ENCODE measurements at places on chromosomes 1 and 21. TPM values are rescaled to one million over a fixed set of nuclear protein-coding genes. Genes with fewer than 3 reads are reported as not detected.
A peak's percentile ranks its signal among the peaks of the same experiment; 100 is the strongest.

- no peak for DNase-seq
- H3K27ac ChIP-seq, result no peak overlapping the region
- no peaks in the 10 kb centered on the region for H3K4me1 ChIP-seq
- H3K36me3 ChIP-seq, result no peaks in the 10 kb centered on the region
- no peak overlapping the region for H3K4me3 ChIP-seq
- peaks cover 32% of the 10 kb centered on the region for H3K27me3 ChIP-seq
Observed at GRCh38 chr1:162397039-162397448, 14.9 kb downstream of the SH2D1B start.

GRCh38 chr1:15501208-15502032 is 22.6 kb downstream of the CASP9 start:
- no peak overlapping the region for H3K4me3 ChIP-seq
- H3K27ac ChIP-seq, result no peak overlapping the region
- no peaks in the 10 kb centered on the region for H3K27me3 ChIP-seq
- no peaks in the 10 kb centered on the region for H3K4me1 ChIP-seq
- H3K36me3 ChIP-seq, result peaks cover 12% of the 10 kb centered on the region

- peak overlapping the region; percentile 35 for H3K27ac ChIP-seq
- no peak overlapping the region for H3K4me3 ChIP-seq
- peaks cover 2% of the 10 kb centered on the region for H3K36me3 ChIP-seq
- no peak for DNase-seq
- no peaks in the 10 kb centered on the region for H3K27me3 ChIP-seq
- H3K4me1 ChIP-seq, result peaks cover 49% of the 10 kb centered on the region
Observed at GRCh38 chr1:214472364-214472763, 79.0 kb downstream of the PTPN14 start.

- no peaks in the 10 kb centered on the region for H3K27me3 ChIP-seq
- no peak for DNase-seq
- peaks cover 15% of the 10 kb centered on the region for H3K4me1 ChIP-seq
- H3K27ac ChIP-seq, result no peak overlapping the region
Observed at GRCh38 chr1:172470149-172470548, 26.3 kb upstream of the PIGC start.

GRCh38 chr1:206036663-206037455 is 13.2 kb upstream of the CTSE start:
- no peaks in the 10 kb centered on the region for H3K36me3 ChIP-seq
- H3K27me3 ChIP-seq, result peaks cover 54% of the 10 kb centered on the region
- H3K27ac ChIP-seq, result no peak overlapping the region
- no peak overlapping the region for H3K4me3 ChIP-seq
- no peak for DNase-seq
- peaks cover 4% of the 10 kb centered on the region for H3K4me1 ChIP-seq

DNA sequence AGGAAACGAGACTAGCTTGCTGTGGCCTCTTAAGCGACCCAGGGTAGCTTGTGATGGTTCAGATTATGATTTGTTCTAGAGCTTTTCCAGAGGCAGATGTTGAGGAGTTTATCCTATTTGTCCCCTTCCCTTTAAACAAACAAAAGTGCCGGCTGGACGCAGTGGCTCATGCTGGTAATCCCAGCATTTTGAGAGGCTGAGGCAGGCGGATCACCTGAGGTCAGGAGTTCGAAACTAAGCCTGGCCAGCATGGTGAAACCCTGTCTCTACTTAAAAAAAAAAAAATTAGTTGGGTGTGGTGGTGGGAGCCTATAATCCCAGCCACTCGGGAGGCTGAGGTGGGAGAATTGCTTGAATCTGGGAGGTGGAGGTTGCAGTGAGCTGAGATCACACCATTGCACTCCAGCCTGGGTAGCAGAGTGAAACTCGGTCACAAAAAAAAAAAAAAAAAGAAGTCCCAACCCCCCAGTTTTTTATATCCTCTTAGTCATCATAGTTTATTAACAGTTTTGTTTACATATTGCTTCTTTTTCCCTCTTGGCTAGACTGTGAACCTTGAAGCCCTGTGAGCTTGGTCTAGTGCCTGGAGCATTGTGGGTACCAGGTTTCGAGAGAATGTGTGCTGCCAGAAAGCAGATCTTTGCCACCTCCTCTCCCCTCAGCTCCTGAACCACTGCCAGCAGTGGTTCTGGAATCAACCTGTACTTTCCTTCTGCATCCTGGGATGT is 29.8 kb downstream of the MAPKAPK2 start:
- H3K27me3 ChIP-seq, result no peaks in the 10 kb centered on the region
- H3K27ac ChIP-seq, result no peak overlapping the region
- no peak for DNase-seq

GRCh38 chr1:187374082-187374481 is 545.3 kb downstream of the PLA2G4A start:
- H3K27ac ChIP-seq, result no peak overlapping the region
- no peak overlapping the region for H3K4me3 ChIP-seq
- DNase-seq, result no peak
- H3K4me1 ChIP-seq, result peaks cover 15% of the 10 kb centered on the region

GRCh38 chr21:29416268-29416667 is 117.5 kb downstream of the BACH1 start:
- no peak overlapping the region for H3K27ac ChIP-seq
- no peaks in the 10 kb centered on the region for H3K4me1 ChIP-seq
- DNase-seq, result no peak
- H3K36me3 ChIP-seq, result no peaks in the 10 kb centered on the region
- H3K27me3 ChIP-seq, result no peaks in the 10 kb centered on the region

- H3K4me1 ChIP-seq, result no peaks in the 10 kb centered on the region
- H3K27ac ChIP-seq, result no peak overlapping the region
- no peaks in the 10 kb centered on the region for H3K27me3 ChIP-seq
- H3K36me3 ChIP-seq, result peaks cover 26% of the 10 kb centered on the region
- no peak overlapping the region for H3K4me3 ChIP-seq
- no peak for DNase-seq
Observed at GRCh38 chr1:155801149-155801548, 55.9 kb downstream of the GON4L start.

DNA sequence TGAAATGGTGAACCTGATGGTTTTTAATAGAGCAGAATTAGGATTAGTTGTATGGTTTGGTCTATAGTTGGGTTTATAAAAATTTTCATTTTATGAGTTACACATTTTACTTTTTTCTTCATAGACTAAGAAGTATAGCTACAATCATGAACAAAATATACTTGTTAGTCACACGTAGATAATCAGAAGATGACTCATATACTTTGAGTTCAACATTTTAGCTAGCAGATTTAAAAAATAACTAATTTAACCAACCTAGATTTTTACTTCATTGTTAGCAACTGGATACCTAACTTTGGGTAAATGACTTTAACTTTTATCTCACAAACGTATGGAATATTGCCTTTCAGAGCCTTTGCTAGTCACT is 27.9 kb downstream of the MORC3 start:
- H3K27ac ChIP-seq, result no peak overlapping the region
- DNase-seq, result no peak
- H3K27me3 ChIP-seq, result no peaks in the 10 kb centered on the region
- H3K4me3 ChIP-seq, result no peak overlapping the region
- H3K36me3 ChIP-seq, result peaks cover 26% of the 10 kb centered on the region
- no peaks in the 10 kb centered on the region for H3K4me1 ChIP-seq

- no peak overlapping the region for H3K4me3 ChIP-seq
- H3K4me1 ChIP-seq, result no peaks in the 10 kb centered on the region
- H3K27me3 ChIP-seq, result no peaks in the 10 kb centered on the region
- H3K27ac ChIP-seq, result no peak overlapping the region
Observed at GRCh38 chr1:92923664-92924063, 37.6 kb downstream of the DIPK1A start.

DNA sequence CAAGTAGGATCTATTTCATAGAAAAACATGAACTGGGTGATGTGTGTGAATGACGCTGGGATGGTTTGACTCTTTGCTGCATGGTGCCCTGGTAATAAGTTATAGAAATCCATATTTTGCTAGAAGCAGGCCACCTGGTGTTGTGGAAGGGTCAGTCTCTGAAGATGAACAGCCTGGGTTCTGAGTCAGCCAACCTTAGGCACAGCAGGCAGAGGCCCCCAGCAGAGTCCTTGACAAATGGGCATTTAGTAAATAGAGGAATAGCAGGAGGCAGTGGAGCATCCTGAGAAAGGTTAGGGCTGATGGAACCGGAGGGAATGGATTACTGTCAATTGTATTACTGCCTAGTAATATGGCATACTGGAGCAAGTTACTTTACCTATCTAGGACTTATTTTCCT is 20.9 kb downstream of the FGGY start:
- H3K27ac ChIP-seq, result no peak overlapping the region
- no peak for DNase-seq
- peaks cover 27% of the 10 kb centered on the region for H3K4me1 ChIP-seq
- no peaks in the 10 kb centered on the region for H3K27me3 ChIP-seq
- no peaks in the 10 kb centered on the region for H3K36me3 ChIP-seq
- H3K4me3 ChIP-seq, result no peak overlapping the region

- no peak overlapping the region for H3K4me3 ChIP-seq
- H3K4me1 ChIP-seq, result peaks cover 3% of the 10 kb centered on the region
- peak; percentile 58 for DNase-seq
- H3K36me3 ChIP-seq, result no peaks in the 10 kb centered on the region
- H3K27ac ChIP-seq, result no peak overlapping the region
Observed at GRCh38 chr1:115112496-115113375, 23.4 kb upstream of the TSPAN2 start.

DNA sequence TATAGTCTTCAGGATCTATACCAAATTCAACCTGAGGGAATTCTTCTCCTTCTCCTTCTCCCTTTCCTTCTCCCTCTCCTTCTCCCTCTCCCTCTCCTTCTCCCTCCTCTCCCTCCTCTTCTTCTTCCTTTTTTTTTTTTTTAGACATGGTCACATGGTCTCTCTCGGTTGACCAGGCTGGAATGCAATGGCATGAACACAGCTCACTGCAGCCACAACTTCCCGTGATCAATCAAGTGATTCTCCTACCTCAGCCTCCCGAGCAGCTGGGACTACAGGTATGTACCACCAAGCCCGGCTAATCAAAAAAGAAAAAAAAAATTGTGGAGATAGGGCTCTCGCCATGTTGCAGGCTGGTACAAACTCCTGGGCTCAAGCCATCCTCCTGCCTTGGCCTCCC is 51.5 kb downstream of the DNAI4 start:
- no peaks in the 10 kb centered on the region for H3K27me3 ChIP-seq
- H3K36me3 ChIP-seq, result no peaks in the 10 kb centered on the region
- H3K4me1 ChIP-seq, result no peaks in the 10 kb centered on the region
- no peak overlapping the region for H3K27ac ChIP-seq
- DNase-seq, result no peak

GRCh38 chr1:65308781-65309303 is 501 bp upstream of the DNAJC6 start:
- peaks cover 22% of the 10 kb centered on the region for H3K27me3 ChIP-seq
- DNase-seq, result no peak
- H3K4me3 ChIP-seq, result peak overlapping the region; percentile 60
- peaks cover 13% of the 10 kb centered on the region for H3K4me1 ChIP-seq

DNA sequence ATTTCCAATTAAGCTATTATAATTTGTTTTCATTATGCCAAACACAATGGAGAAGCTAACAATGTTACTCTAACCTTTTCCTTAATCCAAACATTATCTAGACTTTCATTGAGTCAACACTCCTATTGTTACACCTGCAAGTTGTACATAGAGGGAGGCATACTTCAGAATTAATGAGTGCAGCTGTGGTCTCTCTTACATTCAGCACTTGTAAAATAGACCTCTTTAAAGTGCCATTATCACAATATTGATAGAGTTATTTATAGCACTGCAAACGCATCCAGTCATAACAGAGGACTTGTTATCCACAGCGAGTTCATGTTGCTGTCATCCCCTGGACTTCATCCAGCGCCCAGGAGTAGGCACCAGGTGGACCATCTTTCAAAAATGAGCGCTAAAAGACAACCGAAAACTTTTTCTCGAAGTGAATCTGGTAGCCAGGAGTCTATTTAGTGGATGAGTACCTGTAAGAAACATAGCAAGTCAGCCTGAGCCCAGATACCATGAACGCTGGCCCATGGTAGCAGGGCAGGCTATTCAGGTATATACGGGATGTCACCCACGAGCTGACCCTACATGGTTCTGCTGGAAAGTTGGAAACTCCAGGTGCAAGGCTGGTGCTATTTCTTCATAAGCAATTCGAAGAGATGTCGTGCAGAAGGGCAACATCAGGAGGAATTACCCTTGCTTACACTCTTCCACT is 70.6 kb upstream of the NFIA start:
- peaks cover 19% of the 10 kb centered on the region for H3K27me3 ChIP-seq
- H3K4me3 ChIP-seq, result no peak overlapping the region
- DNase-seq, result no peak
- no peak overlapping the region for H3K27ac ChIP-seq
- H3K36me3 ChIP-seq, result no peaks in the 10 kb centered on the region

DNA sequence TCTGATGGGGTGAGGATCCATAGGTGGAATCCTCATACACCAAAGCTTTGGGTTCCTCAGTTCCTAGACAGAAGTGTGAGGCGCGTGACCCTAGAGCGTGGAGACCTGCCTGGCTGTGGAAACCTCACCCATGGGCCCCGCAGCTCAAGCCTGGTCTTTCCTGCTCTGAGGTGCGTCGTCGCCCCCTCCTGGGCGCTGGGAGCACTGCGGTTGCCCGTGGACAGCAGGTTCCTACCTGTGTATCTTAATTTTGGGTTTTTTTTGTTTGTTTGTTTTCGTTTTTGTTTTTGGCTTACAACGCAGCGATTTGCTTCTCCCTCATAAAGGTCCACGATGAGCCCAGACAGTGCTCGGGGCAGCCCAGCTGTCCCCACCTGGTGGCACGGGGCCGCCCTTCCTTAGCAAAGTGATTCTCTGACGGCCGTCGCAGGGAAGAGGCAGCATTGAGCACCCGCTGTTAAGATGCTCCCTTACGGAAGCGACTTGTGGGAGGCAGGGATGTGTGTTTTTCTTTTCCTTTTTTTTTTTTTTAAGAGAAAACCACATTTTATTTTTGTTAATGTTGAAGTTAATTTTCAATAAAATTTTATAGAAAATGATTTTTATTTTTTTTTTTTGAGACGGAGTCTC is 36.5 kb upstream of the TRAPPC10 start:
- peak overlapping the region; percentile 49 for H3K27ac ChIP-seq
- H3K27me3 ChIP-seq, result no peaks in the 10 kb centered on the region
- peak; percentile 77 for DNase-seq
- peaks cover 2% of the 10 kb centered on the region for H3K36me3 ChIP-seq
- H3K4me3 ChIP-seq, result no peak overlapping the region

GRCh38 chr1:41917835-41918449 is 780 bp downstream of the HIVEP3 start:
- DNase-seq, result peak; percentile 44
- no peaks in the 10 kb centered on the region for H3K36me3 ChIP-seq
- H3K4me3 ChIP-seq, result peak overlapping the region; percentile 74
- no peak overlapping the region for H3K27ac ChIP-seq

- H3K4me3 ChIP-seq, result no peak overlapping the region
- DNase-seq, result no peak
- peaks cover 5% of the 10 kb centered on the region for H3K4me1 ChIP-seq
- no peak overlapping the region for H3K27ac ChIP-seq
Observed at GRCh38 chr1:16088996-16089395, 15.5 kb upstream of the FAM131C start.

GRCh38 chr1:31671561-31672201 is 27.0 kb upstream of the PEF1 start:
- H3K27ac ChIP-seq, result no peak overlapping the region
- peaks cover 30% of the 10 kb centered on the region for H3K27me3 ChIP-seq
- H3K4me3 ChIP-seq, result no peak overlapping the region
- peaks cover 10% of the 10 kb centered on the region for H3K4me1 ChIP-seq
- no peak for DNase-seq
- H3K36me3 ChIP-seq, result no peaks in the 10 kb centered on the region

The NBPF9 gene
- 44.6 TPM for total RNA-seq

The PPT1 gene
- total RNA-seq, result 67.3 TPM

The DPM3 gene
- 45.6 TPM for total RNA-seq

The LYPD8 gene
- total RNA-seq, result not detected

The LAMC1 gene
- 72.9 TPM for total RNA-seq

The PGD gene
- total RNA-seq, result 263 TPM

Data from progenitor cell of endocrine pancreas (in vitro differentiated cells).